ENCODE measurements at places on chromosomes 12 and 14. TPM values are rescaled to one million over a fixed set of nuclear protein-coding genes. Genes with fewer than 3 reads are reported as not detected.

Gene RNF212B
- total RNA-seq: 0.35 TPM

DNA sequence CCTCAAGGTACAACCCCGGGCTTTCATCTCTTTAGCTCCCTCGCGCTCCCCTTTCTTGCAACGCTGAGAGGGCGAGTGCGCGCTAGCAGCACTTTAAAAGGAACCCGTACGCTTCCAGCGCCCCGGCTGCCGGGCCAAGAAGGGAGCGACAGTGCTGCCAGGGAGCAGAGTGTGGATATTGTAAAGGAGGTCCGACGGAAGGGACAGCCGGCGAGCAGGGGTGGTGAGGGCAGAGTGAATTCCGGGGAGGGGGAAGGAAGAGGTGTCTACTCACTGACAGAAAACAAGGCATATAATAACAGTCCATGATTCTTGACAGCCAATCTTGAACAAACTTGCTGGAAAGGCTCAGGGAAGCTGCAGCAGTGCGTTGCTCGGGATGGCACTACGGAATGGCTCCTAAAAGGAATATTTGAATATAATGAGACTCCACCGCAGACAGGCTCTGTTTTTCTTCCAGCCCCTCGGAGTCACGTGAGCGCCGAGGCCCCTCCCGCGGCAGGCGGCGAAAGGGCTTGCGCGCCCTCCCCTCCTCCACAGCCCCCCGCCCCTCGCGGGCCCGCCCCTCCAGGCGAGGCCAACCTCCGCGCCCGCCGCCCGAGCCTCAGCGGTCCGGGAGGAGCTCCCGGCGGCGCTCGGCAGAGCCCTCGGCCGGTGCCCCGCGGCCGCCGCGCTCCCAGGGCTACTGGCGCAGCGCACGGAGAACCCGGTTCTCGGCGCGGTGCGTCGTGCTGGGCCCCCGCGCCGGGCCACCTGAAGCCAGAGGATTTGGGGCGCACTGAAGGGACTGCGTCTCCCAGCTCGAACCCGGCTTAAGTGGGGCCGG, 3.4 kb downstream of the BMP4 start:
- peak; percentile 53 for DNase-seq

DNA sequence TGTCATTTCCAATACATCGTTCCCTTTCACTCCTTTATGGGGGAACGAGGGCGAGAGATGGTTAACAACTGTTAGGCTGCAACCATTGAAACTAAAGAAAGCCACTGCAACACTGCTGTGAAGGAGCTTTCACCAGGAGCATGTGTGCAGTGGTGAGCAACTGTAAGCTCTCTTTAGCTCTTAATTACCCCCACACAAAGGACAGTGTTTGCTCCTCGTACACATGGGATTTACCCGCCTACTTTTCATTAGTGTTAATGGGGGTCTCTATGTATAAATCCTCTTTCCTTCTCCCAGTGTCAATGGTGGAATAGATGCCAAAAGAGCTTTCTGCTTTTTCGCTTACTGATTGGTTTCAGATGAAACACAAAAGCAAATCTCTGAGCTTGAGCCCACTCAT, 343.1 kb downstream of the FLRT2 start:
- DNase-seq: no peak

GRCh38 chr12:62698701-62699101, 232.1 kb downstream of the MON2 start:
- peak; percentile 50 for DNase-seq

DNA sequence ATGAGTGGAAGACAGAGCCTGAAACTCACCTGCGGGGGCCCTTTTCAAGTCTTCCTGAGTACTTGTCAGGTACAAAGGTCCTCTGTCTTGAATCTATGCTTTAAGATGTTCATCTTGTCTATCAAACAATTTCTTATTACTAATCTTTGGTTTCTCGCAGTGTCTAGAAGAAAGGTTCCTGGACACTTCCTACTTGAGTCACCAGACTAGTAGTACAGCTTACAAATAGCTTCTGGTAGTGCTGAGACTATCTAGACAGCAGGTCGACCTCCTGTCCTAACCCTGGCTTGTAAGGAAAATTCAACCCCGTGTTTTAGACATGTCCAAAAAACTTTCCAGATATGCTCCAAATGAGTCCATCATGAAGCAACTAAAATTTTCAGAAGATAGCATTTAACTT, 11.2 kb upstream of the ARID2 start:
- no peak for DNase-seq

DNA sequence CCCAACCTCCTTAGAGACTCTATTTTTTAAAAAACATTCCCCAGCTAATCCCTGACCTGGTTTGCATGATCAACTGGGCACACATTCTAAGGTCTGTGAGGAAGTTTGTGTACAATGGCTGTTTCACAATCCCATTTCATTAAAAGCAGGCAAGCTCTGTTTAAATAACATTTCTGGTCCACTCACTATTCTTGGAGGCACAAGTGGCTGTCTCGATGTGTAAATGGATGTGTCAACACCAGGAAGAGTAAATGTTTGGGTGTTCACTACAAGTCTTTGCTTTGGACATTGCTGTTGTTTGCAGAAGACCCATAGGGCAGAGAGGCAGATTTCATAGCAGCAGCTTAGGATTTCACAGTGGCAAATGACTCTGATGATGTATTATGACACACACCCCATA, 98.3 kb downstream of the PDZRN4 start:
- peak; percentile 68 for DNase-seq

- peak; percentile 80 for DNase-seq
Measured at GRCh38 chr14:33679461-33680225, 271.2 kb downstream of the EGLN3 start.

GRCh38 chr12:54010972-54011664, 2.3 kb downstream of the HOXC8 start:
- no peak for DNase-seq

Gene SIX6
- not detected for total RNA-seq

Gene ACOT6
- not detected for total RNA-seq

Gene POLE
- total RNA-seq: 13.3 TPM
